ENCODE measurements at places on chromosomes 1 and 21. TPM values are rescaled to one million over a fixed set of nuclear protein-coding genes. Genes with fewer than 3 reads are reported as not detected.

- no peak for DNase-seq
Observed at GRCh38 chr21:40316104-40316503, 448.9 kb downstream of the PCP4 start.

GRCh38 chr1:91569411-91570119 is 68.9 kb downstream of the CDC7 start:
- DNase-seq, result no peak

- no peak for DNase-seq
Observed at GRCh38 chr1:205294934-205295333, 26.6 kb downstream of the NUAK2 start.

DNA sequence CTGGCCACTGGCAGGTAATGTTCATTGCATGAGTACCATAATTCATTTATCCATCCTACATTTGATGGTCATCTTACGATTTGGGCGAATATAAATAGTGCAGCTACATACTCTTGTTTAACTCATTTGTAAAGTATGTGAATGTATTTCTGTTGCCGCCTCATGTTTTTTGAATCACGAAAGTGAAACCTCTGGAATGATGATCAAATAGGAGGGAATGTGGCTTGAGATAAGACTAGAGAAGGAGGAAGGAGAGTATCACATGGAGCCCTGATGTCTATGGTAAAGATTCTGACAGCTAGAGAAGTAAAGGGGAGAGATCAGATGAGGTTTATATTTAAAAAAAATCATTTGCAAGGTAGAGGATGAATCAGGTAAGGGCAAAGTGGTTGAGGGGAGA is 8.0 kb downstream of the MRPS14 start:
- DNase-seq, result no peak

DNA sequence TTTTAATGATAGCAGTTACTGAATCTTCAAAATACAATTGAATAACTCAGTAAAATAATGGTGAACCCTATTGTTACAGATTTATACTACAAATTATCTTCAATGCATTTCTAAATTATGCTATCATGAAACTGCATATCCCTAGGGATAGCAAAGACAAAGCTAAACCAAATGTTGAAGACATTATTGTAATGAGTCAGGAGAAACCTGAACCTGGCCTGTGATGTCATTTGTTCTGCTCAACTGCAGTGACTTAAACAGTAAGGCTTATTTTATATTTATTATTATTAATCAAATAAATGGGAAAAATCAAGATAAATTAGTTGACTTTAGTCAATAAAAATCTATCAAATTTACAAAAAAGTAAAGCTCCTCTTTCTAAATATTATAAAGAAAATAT is 100.3 kb downstream of the UCHL5 start:
- no peak for DNase-seq

DNA sequence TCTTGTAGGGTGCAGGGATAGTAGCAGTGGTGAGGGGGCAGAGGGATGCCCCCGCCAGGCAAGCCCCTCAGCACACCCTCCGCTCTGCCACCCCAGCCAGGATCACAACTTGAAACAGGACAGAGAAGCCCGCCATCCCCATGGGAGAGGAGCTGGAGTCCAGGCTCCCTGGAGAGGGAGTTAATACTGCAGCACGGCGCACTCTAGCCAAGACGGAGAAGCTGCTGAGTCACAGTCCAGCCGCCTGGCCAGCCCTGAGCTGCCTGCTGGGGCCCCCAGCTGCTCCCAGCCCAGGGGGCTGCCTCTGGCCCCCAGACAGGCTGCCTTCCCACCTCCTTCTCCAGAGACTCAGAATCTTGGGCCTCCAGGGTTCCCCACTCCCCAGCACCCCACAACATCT is 87.2 kb downstream of the SYT2 start:
- no peak for DNase-seq

GRCh38 chr1:15618077-15618654 is 908 bp downstream of the DDI2 start:
- no peak for DNase-seq

GRCh38 chr1:238457610-238458009 is 566.9 kb upstream of the ZP4 start:
- DNase-seq, result no peak

DNA sequence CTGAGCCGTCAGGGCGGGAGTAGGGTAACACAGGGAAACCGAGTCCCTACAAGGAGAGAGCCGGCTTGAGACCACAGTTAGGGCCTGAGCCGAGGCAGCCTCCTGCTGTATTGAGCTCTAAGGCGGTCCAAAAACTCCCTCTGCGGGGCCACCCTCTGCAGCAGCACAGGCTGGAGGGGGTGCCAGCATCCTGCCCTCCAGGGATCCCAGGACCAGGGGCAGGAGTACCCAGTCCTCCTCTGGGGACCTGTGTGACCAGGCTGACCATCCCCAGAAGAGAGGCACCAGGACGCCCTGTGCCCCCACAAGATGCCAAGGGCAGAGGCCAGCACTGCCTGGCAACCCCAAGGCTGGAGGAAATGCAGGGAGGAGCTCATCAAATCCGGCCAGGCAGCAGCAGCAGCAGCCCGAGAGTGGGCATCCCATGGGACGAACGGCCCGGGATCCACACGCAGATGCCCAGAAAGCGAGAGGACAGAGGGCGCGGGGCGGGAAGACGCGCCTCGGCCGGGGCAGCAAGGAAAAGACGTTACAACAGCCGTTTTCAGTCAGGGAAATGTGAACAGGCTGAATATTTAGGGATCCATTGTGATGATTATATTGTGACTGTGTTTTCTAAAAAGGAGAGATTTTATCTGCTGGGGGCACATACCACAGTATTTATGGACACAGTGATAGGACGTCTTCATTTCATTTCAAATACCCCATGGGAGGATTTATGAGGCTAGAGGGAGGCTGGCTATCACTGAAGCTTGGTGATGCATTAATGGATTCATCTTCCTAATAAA is 57.1 kb upstream of the COL18A1 start:
- DNase-seq, result no peak

- no peak for DNase-seq
Observed at GRCh38 chr1:2610036-2610959, 22.5 kb downstream of the MMEL1 start.

DNA sequence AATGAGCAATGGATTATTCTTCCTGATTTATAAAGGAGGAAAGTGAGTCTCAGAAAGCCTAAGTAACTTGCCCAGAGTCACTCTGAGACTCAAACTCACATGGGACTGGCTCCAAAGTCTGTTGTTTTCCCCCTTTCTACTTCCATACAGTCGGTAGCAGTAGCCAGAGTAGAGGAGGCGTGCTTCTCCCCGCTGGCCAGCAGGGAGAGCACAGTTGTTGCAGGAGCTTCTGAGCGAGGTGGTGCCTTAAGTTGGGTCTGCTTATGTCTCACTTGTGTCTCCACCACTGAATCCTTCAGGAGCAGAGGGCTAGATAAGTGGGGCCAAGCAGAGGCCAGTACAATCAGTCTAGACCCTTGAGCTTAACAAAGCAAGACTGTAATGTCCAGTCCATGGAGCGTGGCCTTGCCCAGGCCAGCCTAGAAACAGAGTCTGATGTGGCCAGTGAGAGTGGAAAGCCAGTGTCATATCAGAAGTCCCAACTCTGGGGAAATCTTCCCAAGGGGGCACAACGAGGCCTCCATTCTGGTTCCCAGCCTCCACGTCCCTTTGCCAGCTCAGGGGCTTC is 181.9 kb downstream of the ZSCAN20 start:
- no peak for DNase-seq

The CCT8 gene
- total RNA-seq, result 188 TPM

The RAB42 gene
- total RNA-seq, result 1.5 TPM

The HRNR gene
- total RNA-seq, result not detected

The ESRRG gene
- total RNA-seq, result 0.44 TPM

All from glomerular endothelial cell (primary cell).